ENCODE measurements at places on chromosomes 12 and 14. TPM values are rescaled to one million over a fixed set of nuclear protein-coding genes. Genes with fewer than 3 reads are reported as not detected.

RAD9B gene
- 1.1 TPM for total RNA-seq

SCNN1A gene
- 202 TPM for total RNA-seq

METTL25 gene
- total RNA-seq = 5.7 TPM

PTPRO gene
- not detected for total RNA-seq

COPS7A gene
- 57.2 TPM for total RNA-seq

LMBR1L gene
- 24.2 TPM for total RNA-seq

TSPAN19 gene
- 0.24 TPM for total RNA-seq

DNA sequence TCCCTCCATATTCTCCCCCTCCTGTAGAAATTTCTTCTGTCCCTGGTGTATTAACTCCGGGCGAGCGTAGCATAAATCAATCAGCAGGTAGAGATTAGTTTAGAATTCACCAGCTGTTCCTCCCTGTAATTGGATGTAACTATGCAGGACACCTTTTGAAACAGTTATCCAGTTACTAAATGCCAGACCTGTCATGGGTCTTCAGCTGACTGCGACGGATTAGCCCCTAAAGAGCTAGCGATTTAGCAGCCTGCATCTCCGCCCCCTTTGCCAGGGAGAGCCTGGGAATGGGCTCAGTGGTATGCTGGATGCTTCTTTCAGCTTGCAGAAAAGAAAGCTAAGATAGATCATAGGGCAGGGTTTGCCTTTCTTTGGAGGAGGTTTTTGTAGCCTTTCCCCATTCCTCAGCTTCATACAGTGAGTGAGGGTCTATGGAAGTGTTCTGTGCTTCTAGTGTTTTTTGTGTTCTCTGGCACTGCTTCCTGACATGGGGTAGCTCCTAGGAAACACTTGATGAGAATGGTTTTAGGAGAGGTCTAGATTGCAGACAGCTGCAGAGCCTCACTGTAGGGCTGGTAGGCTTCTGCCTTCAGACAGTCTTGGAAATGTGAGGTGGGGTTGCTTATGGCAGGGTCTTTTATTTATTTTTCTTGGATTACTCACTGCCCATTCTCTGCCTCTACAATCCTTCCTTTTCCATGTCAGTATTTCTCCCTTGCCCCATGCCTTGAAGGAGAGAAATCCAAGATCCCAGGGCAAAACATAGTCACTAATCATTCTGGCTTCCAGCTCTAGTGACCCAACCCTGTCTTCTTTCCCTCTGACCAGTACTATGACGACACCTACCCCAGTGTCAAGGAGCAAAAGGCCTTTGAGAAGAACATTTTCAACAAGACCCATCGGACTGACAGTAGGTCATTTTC is 16.7 kb downstream of the COPZ1 start:
- no peak for DNase-seq

- peak; percentile 78 for DNase-seq
These were observed 30.6 kb downstream of the VCPKMT start for GRCh38 chr14:50085570-50086320.

- DNase-seq = no peak
These were observed 50.9 kb downstream of the KCNA5 start for GRCh38 chr12:5094551-5094950.

GRCh38 chr14:74380172-74380571 is 31.9 kb downstream of the VRTN start:
- DNase-seq = no peak

GRCh38 chr14:72613975-72614319 is 280.0 kb downstream of the DPF3 start:
- no peak for DNase-seq

GRCh38 chr14:83863042-83863774 is 1666.7 kb upstream of the FLRT2 start:
- no peak for DNase-seq

- no peak for DNase-seq
These were observed 113.4 kb upstream of the PELI2 start for GRCh38 chr14:56004786-56005185.

GRCh38 chr14:104582662-104583061 is 3.1 kb downstream of the C14orf180 start:
- DNase-seq = no peak

DNA sequence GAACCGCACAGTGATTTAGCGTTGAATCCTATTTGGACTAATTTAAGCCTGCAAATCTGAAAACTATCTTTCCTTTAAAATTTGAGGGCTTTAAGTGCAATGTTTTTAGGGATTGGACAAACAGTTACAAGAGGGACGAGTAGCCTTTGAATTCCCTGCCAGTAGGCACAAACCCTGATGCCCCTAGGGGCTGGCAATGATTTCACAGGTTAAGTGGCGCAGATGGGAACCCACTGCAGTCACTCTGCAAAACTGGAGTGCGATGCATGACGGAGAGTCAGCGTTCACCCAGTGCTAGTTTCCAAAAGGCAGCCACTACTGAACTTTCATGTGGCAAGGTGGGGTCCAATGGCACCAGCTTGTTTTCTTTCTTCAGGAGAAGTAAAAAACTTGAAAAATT is 99.4 kb upstream of the FRMD6 start:
- DNase-seq = no peak

- peak; percentile 56 for DNase-seq
These were observed at the start of gene STX2 for GRCh38 chr12:130838951-130839769. Gene STX2, minus strand, starts transcription at chr12:130839250. Its CDS starts 151 bp downstream, at chr12:130839099.

GRCh38 chr12:57385586-57385985 is 45.3 kb downstream of the R3HDM2 start:
- no peak for DNase-seq

DNA sequence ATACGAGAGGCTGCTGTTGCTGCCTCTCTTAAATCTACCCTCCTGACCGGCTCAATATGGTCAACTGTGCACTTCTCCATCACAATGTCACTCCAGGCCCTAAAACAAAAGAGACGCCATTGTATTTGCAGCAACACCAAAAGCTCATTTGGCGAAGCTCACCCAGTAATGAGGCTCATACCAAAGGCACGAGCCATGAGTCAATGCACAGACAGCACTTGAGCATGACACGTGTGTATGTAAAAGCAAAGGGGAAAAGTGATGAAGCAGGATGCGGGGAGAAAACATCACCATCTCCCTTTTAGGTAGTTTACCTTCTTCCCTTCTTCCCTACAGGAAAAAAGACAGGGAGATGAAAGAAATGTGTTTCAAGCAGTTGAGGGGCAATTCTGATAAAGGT is 150.3 kb downstream of the FOXN3 start:
- DNase-seq = peak; percentile 3

- DNase-seq = peak; percentile 88
These were observed 193.5 kb upstream of the CNOT2 start for GRCh38 chr12:70049596-70050360.

DNA sequence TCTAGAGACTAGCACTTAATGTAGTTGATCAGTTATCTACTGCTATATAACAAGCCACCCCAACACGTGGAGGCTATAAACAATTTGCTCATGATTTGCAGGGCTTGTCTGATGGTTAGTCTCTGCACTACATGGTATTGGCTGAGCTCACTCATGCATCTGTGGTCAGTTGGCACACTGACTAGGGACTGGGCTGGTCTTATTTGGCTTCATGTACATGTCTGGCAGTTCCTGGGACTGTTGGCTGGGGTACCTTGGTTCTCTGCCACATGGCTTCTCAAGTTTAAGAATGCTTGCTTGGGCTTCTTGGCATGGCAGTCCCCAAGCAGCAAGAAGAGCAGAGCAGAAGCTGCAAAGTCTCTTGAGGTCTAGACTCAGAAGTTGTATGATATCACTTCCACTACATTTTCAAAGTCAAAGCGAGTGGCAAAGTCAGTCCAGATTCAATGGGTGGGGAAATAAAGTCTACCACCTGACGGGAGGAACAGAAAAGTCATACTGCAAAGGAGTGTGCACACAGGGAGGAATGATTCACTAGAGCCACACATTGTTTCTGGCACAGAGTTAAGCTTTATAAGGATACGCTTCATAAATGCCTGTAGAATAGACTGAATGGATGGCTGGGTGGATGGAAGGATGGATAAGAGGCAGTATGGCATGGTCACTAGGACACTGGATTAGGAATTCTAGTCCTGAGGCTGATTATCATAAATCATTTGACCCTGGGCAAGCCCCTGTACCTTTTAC is 44.8 kb upstream of the PTHLH start:
- DNase-seq = peak; percentile 39

DNA sequence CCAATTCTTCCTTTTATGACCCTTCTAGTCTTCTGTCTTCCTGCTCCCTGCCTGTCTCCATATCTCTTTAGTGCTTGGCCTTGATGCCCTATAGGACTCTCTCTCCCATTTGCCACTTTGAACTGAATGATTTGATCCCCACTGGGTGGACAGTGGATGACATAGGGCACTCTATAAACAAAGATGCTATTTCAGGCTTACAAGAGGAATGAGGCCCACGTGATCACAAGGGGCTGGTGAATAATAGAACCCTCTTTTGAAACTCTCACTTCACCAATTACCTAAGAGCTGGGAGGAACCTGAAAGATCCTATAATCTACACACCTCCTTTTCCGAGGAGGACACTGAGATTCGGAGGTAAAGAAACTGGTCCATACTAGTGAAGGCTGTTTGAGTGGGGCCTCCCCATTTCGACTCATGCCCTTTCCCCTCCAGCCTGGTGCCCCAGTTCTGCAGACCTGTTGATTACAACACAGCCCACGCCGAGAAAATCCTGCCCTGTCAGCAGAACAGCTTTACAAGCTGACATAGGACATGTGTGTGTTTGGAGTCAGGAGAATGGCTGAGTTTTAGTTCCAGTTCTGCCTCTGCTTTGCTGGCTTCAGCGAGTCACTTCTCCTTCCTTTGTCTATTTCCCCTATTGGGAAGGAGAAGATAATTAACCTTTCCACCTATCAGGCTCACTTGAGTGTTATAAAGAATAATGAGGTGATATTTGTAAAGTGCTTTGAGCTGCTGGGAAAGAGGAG is 400.3 kb downstream of the ZFP36L1 start:
- no peak for DNase-seq

Data from mammary epithelial cell (primary cell).